CD8-positive, alpha-beta memory T cell (primary cell): ENCODE measurements at places on chromosomes 1 and 21. TPM values are rescaled to one million over a fixed set of nuclear protein-coding genes. Genes with fewer than 3 reads are reported as not detected.
A peak's percentile ranks its signal among the peaks of the same experiment; 100 is the strongest.

TTC39A gene
- total RNA-seq = not detected

DNA sequence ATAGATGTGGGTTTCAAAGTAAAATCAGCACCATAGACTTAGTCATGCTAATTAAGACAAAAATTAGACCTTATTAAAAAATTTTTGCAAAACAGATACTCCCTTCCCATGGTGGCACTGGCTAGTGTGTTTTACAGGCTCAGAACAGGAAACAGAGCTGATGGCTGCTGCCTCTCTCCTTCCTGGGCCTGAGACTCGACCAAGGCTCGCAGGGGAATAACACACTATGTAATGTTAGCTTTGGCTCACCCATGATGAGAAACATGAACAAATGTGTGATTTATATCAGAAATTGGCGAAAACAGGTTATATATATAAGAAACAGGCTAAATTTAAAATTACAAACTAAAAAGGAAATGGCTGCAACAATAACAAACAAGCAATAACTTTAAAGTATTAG lies 50.7 kb downstream of the ERG start:
- no peak for DNase-seq

DNA sequence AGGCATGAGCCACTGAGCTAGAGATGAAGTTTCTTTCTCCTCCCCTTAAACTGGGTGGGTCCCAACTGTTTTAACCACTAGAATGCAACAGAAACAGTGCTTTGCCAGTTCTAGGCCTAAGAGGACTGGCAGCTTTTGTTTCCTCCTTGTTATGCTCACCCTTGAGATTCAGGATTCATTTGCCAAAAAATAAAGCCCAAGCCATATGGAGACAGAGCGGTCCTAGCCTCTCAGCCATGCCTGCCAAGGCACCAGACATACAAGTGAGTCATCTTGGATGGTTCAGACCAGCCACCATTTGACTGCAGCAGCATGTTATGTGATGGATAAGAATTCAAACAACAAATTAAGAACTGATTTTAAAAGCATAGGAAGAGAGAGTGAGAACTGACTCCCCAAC lies 38.1 kb upstream of the STUM start:
- no peak for DNase-seq

GRCh38 chr1:22452481-22452957 lies 868 bp downstream of the ZBTB40 start:
- DNase-seq = peak; percentile 49

GRCh38 chr1:223761411-223761810 lies 49.1 kb downstream of the CAPN2 start:
- DNase-seq = no peak

DNA sequence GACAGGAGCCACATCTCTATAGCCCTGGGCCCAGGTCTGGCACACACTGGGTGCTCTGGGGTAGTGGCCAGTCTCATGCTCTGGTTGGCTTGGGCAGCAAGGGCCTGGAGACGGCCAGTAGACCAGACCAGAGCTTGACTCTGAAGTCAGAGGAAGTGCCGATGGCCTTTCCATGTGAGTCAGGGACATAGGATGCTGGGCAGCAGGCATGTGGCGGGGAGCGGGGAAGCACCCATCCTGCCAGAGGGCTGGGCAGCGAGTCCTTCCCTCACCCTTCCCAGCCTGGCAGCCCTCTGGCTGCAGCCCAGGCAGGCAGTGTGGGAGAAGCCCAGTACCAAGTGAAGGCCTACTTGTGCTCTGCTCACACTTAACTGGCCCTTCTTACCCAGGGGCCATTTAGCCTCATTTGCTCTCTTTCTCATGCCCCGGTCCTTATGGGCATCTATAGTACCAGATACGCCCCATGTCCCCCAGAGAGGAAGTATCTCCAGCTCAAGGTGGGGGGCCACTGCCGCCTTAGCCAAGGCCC lies 3.3 kb downstream of the GPR153 start:
- no peak for DNase-seq
